ENCODE measurements at places on chromosomes 5 and 9.
A peak's percentile ranks its signal among the peaks of the same experiment; 100 is the strongest.

GRCh38 chr9:5556101-5556705, 45.9 kb downstream of the PDCD1LG2 start:
- DNase-seq = no peak

DNA sequence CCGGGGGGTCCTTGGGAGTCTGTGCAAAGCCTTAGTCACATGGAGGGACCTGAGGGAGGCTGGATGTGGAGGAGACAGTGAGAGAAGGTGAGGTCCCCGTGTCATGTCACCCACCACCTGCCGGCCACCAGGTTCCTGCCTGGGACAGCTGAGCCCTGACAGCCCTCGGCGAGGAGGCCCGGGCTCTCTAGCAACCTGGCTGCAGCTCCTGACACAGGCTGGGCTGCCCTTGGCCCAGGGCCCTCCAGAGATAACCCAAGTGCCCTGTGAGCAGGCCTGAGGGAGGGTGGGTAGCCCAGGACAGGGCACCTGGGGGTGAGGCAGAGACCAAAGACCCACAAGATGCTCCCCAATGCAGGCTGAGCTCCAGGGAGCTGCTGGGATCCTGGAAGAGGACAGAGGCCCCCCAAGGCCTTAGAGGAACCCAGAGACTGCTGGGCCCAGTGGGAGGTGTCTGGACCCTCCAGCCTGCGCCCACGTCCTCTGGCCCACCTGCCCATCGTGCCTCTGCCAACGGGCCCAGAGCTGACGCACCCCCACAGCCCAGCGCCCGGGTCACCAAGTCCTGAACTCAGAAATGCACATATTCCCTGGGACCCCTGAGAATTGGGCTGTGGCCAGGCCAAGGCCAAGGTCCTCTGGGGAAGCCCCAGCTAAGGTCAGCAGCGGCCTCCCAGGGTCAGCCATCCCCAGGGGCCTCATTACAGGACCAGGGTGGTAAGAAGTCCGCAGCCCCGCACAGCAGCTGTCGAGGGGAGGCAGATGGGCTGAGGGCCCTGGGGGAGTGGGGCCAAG, 8.8 kb upstream of the PTGDS start:
- no peak for DNase-seq

DNA sequence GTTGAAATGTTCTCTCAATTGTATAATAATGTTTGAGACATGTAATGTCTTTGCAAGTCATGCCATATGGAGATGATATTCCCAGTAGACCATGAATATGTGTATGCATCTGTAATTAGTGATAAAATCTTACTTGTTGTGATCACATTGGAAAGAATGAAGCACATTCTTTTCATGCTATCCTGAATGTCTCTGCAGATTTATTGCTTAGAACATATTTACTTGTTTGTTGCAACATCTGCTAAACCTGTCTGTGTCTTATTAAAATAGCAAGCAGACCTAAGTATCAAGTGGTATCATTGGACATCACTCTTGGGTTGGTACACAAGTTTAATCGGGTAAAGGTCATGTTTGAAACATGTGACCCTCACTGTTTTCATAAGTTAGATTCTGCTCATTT, 265.5 kb upstream of the CD180 start:
- no peak for DNase-seq

- DNase-seq = peak; percentile 91
Observed at GRCh38 chr5:34503379-34504253, 152.5 kb upstream of the RAI14 start.

GRCh38 chr9:91177661-91178280, 183.9 kb downstream of the AUH start:
- no peak for DNase-seq

DNA sequence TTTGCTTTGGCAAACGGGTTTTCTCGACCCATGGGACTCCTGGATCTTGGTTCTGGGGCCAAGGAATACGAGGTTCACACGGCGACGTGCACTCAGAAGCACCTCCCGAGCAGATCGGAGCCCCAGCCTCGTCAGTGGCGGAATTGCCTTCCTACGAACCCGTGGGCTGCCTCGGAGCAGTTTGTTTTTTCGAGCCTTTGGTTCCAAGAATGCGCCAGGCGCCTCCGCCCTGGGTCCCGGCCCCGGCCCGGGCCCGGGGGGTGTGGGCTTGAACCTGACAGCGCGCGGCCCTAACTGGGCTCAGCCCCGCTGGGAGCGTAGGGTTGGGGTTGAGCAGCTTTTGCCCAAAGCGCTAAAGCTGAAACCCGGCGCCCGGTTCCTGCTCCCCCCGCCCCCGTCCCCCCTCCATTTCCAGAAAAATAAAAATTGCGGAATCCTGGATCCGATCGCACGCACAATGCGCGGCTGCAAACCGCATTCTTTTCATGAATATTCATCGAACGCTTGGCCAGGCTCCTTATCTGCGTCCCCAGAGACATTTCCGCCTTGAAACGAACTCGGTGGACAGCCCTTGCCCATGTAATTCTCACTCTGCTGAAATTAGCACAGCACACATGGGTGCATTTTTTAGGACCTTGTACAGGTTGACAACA, 1.0 kb downstream of the BASP1 start:
- no peak for DNase-seq

- no peak for DNase-seq
Observed at GRCh38 chr5:68192679-68193060, 22.9 kb upstream of the PIK3R1 start.

- DNase-seq = no peak
Observed at GRCh38 chr5:43551731-43552130, 5.1 kb downstream of the PAIP1 start.

GRCh38 chr9:133842174-133842573, 104.0 kb upstream of the SARDH start:
- DNase-seq = no peak

GRCh38 chr9:15889555-15889954, 336.7 kb downstream of the CCDC171 start:
- no peak for DNase-seq

DNA sequence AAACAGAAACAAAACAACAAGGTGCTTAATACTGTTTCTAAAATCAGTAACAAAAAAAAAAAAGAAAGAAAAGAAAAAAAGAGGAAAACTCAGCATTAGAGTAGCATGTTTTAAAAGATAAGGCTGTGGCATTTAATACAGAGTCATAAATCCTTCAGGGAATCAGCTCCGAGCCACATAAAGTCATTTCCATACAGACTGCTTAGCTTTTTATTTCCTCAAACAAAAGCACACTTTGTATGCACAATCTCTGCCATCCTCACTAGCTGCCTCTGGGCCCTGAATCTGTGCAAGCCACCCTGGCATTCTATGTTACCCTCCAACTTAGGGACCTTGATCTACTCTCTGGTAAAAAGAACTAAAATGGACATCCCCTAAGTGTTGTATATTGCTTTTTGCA, 87.6 kb downstream of the SEMA6A start:
- DNase-seq = no peak

DNA sequence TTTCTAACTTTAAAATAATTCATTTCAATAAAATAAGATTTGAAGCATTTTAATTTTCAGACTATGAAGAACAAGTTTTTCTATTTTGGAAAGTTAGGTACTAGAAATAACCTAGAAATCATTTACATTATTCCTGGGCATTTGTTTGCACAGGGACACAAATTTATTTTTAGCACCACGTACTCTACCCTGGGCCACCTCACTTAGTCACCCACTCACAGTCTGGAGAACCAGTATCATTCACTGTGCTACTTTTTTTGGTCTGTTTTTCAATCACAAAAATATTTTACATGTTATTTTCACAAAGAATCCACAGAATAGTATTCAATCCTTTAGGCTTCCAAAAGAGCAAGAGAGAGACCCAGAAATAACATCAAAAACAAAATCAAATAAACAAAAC, 128.6 kb upstream of the ACOT12 start:
- no peak for DNase-seq

DNA sequence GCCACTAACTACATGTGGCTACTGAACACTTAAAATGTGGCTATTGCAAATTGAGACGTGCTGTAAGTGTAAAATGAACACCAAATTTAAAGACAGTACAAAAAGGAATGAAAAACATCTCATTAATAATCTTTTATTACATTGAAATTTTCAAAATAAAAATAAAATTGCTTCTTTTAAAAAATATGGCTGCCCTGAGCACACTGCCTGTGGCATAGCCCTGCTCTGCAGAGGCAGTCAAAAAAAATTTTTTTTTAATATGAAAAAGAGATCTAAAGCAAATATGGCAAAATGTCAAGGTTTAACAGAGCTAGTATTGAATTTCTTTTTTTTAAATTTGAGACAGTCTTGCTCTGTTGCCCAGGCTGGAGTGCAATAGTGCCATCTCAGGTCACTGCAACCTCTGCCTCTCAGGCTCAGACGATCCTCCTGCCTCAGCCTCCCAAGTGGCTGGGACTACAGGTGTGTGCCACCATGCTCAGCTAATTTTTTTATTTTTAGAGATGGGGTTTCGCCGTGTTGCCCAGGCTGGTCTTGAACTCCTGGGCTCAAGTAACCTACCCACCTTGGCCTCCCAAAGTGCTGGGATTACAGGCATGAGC, 25.6 kb downstream of the CARNMT1 start:
- no peak for DNase-seq

GRCh38 chr5:138706655-138707480, 46.4 kb upstream of the CTNNA1 start:
- DNase-seq = no peak

GRCh38 chr5:180804129-180804618, 1.6 kb upstream of the MGAT1 start:
- DNase-seq = no peak

- no peak for DNase-seq
Observed at GRCh38 chr9:121331992-121332685, 37.9 kb downstream of the STOM start.

GRCh38 chr5:33118761-33119415, 321.9 kb upstream of the TARS1 start:
- no peak for DNase-seq

- DNase-seq = no peak
Observed at GRCh38 chr9:5720151-5720550, 91.2 kb downstream of the RIC1 start.

DNA sequence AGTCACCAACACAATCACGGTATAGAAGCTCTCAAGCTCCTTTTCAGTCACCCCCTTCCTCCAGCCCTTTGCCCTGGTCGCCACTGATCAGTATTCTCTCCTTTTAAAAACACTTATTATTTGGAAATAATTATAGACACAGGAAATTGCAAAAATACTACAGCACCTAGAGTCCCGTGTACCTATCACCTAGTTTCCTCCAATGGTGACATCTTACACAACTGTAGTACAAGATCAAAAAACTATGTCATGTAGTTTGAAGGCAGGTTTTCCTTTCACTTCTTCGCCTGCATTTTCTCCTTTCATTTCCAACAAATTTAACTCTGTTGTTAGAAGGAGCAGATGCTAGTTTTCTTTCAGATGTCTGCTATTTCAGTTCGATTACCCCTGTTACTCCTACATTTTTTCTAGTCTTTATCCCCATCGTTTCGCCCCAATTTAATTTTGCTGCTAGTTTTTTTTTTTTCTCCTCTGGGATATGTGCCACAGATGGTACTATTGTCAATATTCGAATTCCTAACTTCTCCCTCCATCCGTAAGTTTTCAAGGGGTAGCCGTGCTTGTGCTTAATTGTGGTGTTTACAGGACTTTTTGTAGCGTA, 612 bp upstream of the ATG10 start:
- DNase-seq = no peak

- no peak for DNase-seq
Observed at GRCh38 chr5:161851691-161852299, 3.9 kb downstream of the GABRA1 start.

- DNase-seq = no peak
Observed at GRCh38 chr5:3118340-3118739, 366.9 kb upstream of the IRX2 start.

- DNase-seq = no peak
Observed at GRCh38 chr5:116911074-116911473, 336.5 kb upstream of the SEMA6A start.

DNA sequence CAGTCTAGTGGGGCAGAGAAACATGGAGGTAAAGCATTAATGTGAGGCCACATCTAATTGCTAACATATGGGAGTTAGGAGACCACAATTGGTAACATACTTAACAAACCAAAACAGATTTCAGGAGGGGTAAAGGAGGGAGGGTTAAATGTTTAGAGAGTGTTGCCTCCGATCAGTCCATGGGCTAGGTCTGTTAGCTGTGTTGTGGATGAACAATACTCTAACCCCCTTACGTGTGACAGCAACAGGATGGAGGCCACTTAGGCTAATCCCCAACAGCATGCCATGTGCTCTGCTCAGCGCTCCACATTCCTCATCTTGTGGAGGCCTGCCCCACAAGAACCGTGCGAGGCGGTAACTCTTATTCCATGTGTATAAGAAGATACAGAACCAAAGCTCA, 167.0 kb downstream of the CRB2 start:
- no peak for DNase-seq

GRCh38 chr5:117263231-117263630, 688.6 kb upstream of the SEMA6A start:
- no peak for DNase-seq

- no peak for DNase-seq
Observed at GRCh38 chr5:97751540-97751939, 568.5 kb upstream of the RIOK2 start.

- no peak for DNase-seq
Observed at GRCh38 chr5:124698770-124699169, 47.7 kb downstream of the ZNF608 start.

- DNase-seq = no peak
Observed at GRCh38 chr5:3905521-3905920, 309.9 kb downstream of the IRX1 start.

DNA sequence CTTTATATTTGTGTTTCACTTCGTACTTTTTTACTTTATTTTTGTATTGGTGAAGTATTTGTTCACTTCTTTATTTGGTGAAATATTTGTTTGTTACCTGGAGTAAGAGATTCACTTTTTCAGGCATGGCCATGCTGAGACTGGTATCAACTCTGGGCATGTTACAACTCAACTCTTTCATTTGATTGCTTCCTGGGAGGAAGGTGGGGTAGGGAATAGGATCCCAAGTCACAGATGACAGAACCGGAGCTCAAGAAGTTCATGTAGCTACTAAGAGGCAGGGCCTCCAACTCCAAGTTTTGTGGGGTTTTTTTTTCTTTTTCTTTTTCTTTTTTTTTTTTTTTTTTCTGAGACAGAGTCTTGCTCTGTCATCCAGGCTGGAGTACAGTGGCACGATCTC, 6.1 kb upstream of the ADGRD2 start:
- DNase-seq = no peak

GRCh38 chr9:2963307-2963706, 119.4 kb upstream of the PUM3 start:
- no peak for DNase-seq

GRCh38 chr9:87713278-87713987, 12.5 kb upstream of the CTSL start:
- DNase-seq = peak; percentile 58

DNA sequence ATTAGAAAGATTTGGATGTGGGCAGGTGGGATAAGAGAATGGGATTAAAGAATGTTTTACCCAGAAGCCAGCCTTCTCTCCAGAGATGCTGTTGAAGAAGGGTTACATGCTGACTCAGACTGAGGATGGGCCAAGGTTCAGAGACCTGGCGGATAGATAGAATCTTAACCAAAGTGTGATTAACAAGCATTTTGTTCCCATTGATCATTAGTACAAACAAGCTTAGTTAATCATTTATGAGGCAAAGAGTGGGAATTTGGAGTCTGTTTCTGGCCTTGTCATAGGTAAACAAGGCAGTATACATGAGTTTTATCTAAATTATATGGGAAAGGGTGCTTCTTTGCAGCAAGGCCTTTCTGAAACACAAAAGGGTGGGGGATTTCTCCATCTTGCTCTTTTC, 20.8 kb upstream of the DTWD2 start:
- no peak for DNase-seq
